Gastrocnemius medialis (tissue), 4 donors: ENCODE measurements at places on chromosomes 6 and 20.

DNA sequence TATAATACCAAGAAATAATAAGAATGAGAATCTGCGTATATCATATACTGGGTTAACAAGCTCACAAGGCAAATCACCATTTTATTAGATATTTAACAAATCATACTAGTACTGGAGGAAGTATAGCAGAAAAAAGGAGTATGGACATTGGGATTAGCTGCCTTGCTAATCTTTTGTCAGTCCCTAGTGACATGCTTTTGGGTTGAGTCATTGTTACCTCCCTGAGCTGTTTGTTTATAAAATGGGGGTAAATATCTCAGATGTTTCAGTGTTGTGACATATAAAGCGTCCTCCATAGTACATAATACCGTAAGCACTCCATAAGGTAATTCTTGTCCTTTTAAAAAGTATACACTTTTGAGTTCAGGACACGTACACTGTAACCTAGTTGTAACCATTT lies 107.0 kb downstream of the ESR1 start:
- H3K27me3 ChIP-seq, result no peaks in the 10 kb centered on the region
- no peak for DNase-seq

GRCh38 chr6:33631971-33632557 lies 10.9 kb downstream of the ITPR3 start:
- no peak overlapping the region for H3K4me3 ChIP-seq
- H3K27me3 ChIP-seq, result no peaks in the 10 kb centered on the region
- no peak overlapping the region for H3K27ac ChIP-seq
- DNase-seq, result no peak
- H3K36me3 ChIP-seq, result no peaks in the 10 kb centered on the region

- H3K27ac ChIP-seq, result no peak overlapping the region
- H3K4me3 ChIP-seq, result no peak overlapping the region
- H3K36me3 ChIP-seq, result no peaks in the 10 kb centered on the region
- H3K27me3 ChIP-seq, result no peaks in the 10 kb centered on the region
Measured at GRCh38 chr6:40957616-40958492, 81.2 kb downstream of the UNC5CL start.

GRCh38 chr20:51696304-51697071 lies 71.7 kb downstream of the ATP9A start:
- no peaks in the 10 kb centered on the region for H3K4me1 ChIP-seq
- no peaks in the 10 kb centered on the region for H3K36me3 ChIP-seq
- H3K27me3 ChIP-seq, result no peaks in the 10 kb centered on the region
- H3K27ac ChIP-seq, result no peak overlapping the region
- no peak overlapping the region for H3K4me3 ChIP-seq

- H3K27ac ChIP-seq, result no peak overlapping the region
- H3K36me3 ChIP-seq, result no peaks in the 10 kb centered on the region
- H3K4me1 ChIP-seq, result no peaks in the 10 kb centered on the region
Measured at GRCh38 chr6:52012582-52012981, 74.8 kb downstream of the PKHD1 start.

DNA sequence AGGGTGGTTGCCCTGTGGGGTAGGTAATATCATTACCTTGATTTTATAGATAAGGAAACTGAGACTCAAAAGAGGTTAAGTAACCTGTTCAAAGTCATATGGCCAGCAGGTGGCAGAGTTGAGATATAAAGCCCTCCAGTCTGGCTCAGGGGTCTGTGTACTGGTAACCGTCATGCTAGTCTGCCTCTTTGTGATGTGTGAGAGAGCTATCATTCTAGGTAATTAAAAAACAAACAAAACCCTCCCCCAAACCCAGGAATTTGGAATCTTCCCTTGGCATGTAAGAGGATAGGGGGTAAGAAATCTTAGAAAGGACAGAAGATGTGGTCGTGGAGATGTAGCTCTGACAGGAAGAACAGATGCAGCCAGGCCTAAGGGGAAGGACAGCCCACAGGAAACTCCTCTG lies 206.0 kb downstream of the CDC5L start:
- peak; percentile 13 for DNase-seq
- no peaks in the 10 kb centered on the region for H3K27me3 ChIP-seq
- H3K4me3 ChIP-seq, result no peak overlapping the region
- no peaks in the 10 kb centered on the region for H3K36me3 ChIP-seq
- H3K27ac ChIP-seq, result no peak overlapping the region
